CD4-positive, alpha-beta T cell treated with Interleukin-21 for 1 hour (primary cell): ENCODE measurements at places on chromosomes 5 and 9.

DNA sequence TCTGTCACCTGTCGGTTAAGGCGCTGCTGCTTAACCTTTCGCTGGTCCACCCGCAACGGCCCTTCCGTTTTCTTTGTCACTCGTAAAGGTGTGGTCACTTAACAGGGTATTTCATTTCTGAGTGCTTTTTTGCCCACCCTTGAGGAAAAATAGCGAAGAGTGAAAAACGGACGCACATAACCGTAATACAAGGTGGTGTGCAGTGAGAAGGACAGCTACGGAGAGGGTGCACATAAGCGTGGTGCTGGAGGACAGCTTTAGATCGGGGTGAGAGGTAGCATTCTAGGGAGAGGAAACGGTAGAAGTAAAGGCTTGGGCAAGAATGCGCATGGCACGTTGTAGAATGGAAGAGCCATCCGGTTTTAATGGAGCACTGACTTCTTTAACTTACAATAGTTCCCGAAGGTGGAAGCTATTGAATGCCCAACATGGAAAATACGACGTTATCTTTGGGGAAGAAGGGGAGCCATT lies 761 bp downstream of the CCT5 start:
- peak; percentile 25 for DNase-seq

- no peak for DNase-seq
Observed at GRCh38 chr5:95959888-95960666, 1.6 kb downstream of the ELL2 start.

DNA sequence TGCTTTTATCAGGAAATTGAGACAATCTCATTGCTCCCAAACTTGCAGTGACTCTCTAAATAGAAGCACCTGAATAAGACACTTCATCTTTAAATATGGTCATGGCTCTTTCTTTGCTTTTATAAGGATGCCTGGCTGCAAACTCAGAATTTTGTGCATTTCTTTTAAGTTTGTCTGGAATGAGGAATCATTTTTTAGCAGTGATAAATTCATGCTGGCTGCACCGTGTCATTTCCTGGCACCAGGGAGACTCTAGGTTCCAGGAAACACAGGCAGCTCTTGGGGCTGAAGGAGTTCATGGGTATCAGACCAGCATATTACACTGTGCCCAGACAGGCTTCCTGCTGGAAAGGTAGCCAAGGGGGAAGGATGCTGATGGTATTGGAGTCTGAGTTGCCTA lies 109.9 kb downstream of the NUDT12 start:
- DNase-seq: no peak

- DNase-seq: no peak
Observed at GRCh38 chr9:8863886-8864544, 1064.4 kb upstream of the DMAC1 start.

GRCh38 chr9:88796947-88797346 lies 194.3 kb upstream of the S1PR3 start:
- DNase-seq: no peak

DNA sequence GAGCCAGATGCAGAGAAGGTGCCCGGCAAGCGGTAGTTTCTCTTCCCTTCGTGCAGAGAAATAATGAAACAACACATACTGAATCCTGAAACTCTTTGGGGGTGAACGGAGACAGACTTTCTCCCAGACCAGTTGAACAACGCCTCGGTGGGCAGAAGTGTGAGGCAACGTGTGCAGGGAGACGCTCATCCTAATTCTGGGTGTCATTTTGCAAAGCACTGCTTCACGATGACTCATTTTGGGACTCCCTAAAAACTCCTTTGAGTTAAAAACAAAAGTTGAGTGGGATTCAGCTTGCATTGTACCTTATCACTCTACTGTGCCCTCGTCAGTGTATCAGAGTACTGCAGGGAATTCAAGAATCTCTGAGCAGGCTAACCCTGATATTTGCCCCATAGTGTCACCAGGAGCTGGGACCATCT lies 3.5 kb upstream of the NEK6 start:
- DNase-seq: no peak

- DNase-seq: no peak
Observed at GRCh38 chr9:124351672-124352468, 63.4 kb downstream of the PSMB7 start.

DNA sequence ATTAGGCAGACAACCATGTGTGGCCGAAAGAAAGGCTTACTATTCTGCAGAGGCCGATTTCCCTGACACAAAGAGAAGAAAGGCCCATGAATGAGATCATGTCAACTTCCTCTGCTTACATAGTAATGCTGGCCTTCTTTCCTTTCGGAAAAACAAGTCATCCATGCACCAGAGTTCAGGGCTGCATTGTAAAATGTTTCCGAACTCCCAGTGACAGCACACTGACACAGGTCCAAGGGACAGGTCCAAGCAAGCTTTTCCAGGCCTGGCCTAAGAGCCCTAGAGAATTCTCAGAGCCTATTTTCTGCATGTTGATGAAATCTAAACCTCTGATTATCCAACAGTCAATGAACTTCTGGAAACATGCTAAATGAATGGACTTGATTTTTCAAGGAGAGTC lies 140.9 kb downstream of the ZNF608 start:
- no peak for DNase-seq

DNA sequence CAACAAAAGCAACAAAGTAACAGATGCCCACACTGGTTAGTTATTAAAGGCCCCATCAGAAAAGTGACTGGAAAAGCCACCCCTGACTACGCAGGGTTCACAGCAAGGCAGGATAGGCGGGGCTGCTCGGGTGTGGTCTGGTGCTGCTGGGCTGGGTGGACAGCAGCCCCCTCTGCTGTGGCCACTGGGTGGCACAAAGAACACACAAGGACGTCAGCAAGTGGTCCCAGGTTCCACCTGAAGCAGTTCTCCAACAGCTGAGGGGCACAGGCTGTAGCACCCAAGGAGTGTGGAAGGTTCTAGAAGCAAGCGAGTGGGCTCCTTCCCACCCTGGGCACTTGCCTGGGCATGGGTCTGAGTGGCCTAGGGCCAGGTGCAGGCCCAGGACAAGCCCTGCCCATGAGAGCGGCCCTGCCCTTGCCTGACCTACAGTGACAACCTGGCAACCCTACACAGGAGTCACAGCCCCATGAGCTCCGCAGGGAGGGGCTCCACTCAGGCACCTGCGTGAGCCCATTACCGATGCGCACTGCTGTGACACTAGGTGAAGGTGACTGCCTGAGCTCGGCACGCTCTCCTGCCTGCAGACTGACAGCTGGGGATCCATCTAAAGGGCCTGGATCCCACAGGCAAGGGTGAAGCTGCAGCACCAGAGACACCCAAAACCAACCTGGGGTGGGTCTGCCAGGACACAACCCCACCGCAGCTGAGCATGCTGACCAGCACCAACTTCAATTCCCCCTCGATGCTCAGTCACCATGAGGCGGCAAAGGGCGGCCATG lies 8.1 kb downstream of the BRD9 start:
- no peak for DNase-seq

DNA sequence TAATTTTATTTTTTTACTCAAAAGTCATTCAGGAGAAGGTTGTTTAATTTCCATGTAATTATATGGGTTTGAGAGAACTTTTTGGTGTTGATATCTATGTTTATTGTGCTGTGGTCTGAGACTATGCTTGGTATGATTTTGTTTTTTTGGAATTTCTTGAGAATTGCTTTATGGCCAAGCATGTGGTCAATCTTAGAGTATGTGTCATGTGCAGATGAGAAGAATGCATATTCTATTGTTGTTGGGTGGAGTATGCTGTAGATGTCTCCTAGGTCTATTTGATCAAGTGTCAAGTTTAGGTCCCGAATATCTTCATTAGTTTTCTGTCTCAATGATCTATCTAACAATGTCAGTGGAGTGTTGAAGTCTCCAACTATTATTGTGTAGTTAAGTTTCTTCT lies 134.9 kb downstream of the HMHB1 start:
- DNase-seq: no peak

DNA sequence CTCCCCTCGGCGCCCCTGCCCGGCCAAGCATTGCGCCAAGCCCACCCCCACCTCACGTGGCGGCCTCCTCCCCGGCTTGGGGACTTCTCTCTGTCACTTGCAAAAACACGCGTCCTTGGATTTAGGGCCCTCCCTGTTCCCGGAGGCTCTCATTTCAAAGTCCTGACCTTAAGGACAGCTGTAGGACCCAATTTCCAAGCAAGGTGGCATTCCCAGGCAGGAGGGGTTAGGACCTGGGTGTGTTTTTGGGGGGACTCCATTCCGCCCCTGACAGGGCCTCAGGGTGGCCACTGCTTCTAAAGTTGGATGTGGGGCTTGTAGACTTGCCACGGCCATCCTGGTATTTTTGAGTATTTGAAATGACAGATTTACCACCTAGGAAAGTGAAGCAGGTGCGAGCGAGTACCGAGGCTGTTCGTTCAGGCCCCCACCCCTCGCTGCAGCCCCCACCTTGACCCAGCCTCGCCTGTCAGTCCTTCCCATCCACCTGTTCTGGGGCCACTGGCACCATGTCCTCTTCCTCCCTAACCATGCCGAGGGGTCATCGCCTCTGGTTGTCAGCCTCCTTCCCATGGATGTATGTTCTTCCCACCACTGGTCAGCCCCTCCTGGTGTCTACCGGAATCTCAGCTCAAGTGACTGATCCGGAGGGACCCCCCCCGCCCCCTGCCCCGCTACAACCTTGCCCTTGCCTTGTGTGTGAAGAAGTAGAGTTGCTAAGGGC lies 52.4 kb downstream of the MRPL36 start:
- DNase-seq: no peak

DNA sequence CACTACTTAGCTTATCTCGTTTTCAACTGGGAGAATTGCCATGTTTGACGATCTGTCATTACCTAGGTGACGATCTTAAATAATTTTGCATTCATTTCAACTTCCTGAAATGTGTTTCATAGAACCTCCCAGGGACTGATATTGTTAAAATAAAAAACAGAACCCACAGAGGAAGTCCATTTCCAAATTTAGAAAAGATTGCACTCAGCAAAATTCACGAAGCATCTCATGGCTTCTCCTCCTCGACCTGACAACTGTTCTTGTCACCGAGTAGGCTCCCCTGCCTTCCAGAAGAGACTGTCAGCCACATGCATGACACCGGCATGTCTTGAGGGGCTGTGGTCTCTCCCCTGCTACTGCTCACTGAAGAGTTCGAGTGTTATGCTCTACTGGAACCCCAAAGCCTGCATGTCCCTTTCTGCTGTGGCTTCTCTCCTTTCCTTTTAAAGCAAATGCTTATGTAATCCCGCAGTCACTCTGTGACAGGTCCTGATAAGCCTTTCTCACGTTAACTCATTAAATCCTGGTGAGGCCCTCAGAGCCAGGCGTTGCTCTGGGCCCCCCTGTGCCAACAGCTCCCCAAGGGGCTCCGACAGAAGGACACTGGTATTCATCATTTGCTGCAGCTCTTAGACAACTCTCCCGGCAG lies 26.8 kb upstream of the ANKRD33B start:
- no peak for DNase-seq

DNA sequence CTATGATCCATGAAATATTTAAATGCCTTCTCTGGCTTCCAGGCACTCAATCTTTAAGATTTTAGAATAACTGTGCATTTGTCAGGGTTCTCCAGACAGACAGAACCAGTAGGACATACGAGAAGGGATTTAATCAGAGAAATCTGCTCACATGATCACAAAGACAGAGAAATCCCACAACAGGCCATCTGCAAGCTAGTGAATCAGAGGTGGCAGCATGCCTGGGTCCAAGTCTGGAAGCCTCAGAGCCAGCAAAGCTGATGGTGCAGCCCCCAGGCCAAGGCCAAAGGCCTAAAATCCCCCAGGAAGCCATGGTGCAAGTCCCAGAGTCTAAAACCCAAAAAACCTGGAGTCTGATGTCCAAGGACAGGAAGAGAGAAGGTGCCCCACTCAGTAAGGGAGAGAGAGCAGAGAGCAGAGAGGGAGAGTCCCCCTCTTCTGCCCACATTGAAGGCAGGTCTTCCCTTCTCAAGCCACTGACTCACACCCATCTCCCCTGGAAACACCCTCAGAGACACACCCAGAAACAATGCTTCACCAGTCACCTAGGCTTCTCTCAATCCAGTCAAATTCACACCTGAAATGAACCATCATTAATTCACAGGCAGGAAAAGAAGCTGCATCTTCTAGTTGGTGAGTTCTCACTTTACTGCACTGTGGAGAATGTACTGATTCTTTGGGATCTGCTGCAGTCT lies 48.7 kb downstream of the CAMSAP1 start:
- DNase-seq: no peak

DNA sequence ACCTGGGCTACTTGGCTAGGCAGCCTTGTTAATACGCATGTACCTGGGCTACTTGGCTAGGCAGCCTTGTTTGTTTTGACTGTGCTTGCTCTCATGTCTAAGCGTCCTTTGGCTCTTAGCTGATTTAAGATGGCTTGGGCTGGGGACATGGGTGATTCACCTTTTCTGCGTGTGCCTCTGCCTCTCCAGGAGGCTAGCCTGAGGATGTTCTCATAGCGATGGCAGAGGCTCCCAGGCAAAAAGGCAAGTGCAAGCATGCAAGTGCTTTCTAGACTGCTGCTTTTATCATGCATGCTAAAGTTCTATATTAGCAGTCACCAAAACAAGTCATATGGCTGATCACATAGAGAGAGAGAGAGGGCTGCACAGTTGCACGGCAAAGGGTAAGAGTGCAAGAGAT lies 300.5 kb downstream of the IRX1 start:
- DNase-seq: no peak

DNA sequence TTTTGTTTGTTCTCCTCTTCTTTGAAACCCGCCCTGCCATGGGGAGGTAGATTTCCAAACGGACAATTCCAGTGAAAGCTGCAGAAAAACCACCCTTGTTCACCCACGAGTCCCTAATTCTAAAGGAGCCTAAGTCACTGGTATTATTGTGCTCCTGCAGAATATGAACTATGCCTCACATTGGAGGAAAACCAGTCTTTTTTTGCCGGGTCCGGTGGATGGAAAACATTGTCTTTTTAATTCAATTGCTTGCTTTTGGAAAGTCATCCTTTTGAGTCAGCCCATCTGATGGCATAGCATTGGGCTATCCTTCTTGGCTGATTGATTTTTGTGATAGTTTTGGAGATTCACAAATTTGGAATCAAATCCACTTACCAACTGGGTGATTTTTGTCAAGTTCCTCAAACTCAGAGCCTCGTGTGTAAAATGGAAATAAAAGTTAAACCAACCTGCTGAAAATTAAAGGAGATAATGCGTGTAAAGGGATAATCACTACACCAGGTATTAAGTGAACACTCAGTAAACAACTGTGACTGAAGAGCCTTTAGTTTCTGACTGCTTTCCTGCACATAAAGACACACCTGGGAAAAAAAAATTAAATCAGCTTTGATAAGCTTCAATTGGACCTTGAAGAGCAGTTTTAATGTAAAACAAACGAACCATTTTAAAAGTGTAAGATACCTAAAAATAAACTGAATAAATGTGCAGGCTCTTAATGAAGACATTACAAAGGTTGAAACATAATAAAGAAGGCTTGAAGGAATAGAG lies 780 bp upstream of the CCNJL start:
- DNase-seq: no peak

GRCh38 chr9:134839455-134840125 lies 41.0 kb upstream of the FCN2 start:
- DNase-seq: no peak
